ENCODE measurements at places on chromosomes 3 and 15.

DNA sequence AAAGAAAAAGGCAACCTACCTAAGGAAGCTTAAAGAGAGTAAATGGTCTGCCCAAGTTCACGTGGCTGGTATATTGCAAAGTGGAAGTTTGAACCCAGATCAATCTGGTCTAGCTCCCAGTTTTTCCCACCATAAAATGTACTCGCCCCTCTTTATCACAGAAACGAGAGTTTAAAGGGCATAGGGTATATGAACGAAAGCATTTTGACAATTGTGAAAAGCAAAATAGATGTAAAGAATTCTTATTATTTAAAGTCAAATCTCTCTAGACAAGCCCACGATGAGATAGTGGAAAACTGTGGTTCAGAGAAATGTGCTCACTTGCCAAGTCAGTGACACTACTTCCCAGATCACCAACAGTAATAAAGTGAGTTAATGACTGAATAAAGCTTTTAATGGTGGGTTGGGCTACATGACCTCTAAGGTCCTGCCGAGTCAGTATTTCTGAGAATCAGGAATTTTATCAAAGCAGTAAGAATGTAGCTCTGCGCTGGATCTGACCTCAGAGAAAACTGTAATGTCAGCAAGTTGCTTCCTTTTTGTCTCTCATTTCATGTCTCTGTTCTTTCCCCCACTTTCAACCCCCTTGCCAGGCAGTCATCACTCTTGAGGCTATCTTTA is 23.3 kb upstream of the NEO1 start:
- DNase-seq = no peak

DNA sequence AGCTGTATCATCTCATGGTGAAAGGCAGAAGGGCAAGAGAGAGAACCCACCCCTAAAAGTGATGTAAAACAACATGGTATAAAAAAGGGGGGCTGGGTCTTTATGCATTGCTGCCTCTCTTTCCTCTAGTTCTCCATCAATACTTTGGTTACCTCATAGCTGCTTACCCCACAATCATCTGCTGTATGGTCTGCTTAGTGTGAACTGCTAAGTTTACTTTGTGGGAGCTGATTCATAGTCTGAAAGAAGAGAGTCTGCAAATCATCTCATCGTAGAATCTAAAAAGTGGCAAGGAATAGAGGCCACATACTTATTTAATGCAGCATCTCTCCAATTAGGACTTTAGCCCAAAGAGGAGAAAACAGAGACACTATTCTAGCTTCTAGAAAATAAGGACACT is 546.8 kb downstream of the GBE1 start:
- DNase-seq = no peak

DNA sequence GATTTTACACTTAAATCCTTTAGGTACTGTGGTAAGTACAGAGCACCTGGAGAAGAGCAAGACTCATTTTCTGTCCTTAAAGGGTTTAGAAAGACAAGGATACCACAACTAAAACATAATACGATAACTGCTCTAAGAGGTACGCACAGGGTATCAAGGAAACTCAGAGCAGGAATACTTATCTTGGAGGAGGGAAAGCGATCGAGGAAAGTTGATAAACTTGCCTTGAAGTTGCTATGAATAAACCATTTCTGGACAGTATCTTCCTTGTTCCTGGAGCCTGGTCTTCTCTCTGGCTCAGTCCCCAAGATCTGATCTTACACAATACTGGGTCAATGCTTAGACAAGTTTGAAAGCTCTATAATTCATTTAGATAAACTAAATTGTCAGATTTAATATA is 17.6 kb upstream of the GATM start:
- no peak for DNase-seq

GRCh38 chr3:9732080-9732739 is 675 bp downstream of the BRPF1 start:
- DNase-seq = peak; percentile 43

GRCh38 chr3:14124223-14124614 is 451 bp downstream of the CHCHD4 start:
- peak; percentile 73 for DNase-seq

DNA sequence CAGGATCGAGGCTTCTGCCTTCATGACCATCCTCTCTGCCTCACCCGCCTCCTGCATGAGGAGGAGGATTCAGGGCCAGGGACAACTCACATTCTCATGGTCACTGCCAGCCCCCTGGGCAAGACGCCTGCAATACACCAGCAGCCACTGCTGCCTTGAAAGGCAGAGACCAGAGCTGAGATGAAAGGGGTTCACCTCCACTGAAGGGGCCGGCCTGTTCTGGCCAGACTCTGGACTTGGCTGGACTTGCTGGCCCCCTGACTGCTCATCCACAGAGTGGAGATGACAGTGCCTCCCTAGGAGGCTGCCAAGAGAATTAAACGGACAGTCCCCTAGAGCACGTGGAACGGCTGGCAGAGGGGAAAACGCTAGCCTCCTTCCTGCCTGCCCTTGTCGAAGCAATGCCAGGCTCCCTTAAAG is 35.2 kb downstream of the MGLL start:
- DNase-seq = no peak

DNA sequence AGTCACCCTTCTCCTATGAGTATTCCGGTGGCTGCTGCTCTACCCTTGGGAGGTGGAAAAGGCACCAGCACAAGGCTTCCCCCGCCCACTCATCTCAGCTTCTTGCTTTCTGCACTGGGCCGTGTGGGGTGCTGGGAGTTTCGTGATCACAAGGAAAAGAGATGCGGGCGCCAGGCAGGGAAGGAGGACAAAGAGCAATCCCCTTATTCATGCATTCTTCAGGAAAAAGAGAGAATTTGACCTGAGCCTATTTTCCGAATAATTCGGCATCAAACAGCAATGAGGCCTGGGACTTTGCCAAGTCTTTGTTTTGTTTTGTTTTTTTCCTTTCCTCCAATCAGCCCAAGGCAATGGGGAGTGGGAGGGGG is 102.2 kb upstream of the LPP start:
- DNase-seq = no peak

- no peak for DNase-seq
These were observed 238.7 kb upstream of the RORA start for GRCh38 chr15:61467823-61468222.

- no peak for DNase-seq
These were observed 87.1 kb upstream of the MYZAP start for GRCh38 chr15:57504599-57504940.

GRCh38 chr15:66795851-66796250 is 93.8 kb downstream of the SMAD6 start:
- no peak for DNase-seq

DNA sequence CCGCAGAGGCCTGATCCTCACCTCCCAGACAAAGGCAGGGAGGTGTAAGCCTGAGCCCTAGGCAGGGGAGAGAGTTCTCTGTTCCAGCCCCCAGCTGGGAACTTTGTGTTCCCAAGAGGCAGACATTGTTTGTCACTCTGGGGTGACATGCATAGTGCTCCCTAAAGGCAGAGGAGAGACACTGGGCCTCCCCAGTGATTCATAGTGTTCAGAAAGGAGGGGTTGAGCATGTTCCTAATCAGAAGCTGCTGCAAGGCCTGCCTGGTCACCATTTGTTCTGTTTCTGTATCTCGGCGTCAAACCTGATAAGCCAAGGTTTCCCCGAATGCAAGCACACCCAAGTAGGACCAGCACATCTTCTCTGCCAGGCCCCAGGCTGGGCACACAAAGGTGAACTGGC is 24.0 kb upstream of the SLC6A6 start:
- no peak for DNase-seq

DNA sequence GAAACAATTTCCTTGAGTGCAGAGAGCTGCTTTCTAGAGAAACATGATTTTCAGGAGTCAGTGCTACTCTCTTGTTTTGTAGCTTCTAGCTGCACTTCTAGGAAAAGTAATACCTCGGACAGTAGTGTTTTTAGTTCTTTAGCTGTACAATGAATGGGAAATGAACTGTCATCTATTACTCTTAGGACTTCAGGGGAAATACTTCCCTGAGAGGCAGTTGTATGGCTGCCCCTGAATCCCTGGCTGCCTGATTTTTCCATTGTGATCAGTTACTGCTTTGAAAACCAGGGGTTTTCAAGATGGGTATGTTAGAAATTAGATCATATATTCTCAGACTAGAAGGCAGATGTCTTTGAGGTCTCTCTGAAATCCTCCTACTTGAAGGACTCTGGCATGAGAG is 200.3 kb upstream of the SEMA6D start:
- no peak for DNase-seq

DNA sequence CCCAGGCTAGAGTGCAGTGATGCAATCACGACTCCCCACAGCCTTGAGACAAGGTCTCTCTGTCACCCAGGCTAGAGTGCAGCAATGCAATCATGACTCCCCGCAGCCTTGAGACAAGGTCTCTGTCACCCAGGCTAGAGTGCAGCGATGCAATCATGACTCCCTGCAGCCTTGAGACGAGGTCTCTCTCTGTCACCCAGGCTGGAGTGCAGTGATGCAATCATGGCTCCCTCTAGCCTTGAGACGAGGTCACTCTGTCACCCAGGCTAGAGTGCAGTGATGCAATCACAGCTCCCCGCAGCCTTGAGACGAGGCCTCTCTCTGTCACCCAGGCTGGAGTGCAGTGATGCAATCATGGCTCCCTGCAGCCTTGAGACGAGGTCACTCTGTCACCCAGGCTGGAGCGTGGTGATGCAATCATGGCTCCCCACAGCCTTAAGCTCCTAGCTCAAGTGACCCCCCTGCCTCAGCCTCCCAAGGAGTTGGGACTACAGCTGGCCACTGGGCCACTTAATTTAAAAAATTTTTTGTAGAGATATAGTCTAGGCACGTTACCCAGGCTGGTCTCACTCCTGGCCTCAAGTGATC is 26.1 kb downstream of the TFRC start:
- no peak for DNase-seq

GRCh38 chr3:159852821-159853505 is 135.7 kb upstream of the IL12A start:
- DNase-seq = no peak

GRCh38 chr3:64318001-64318400 is 92.7 kb upstream of the PRICKLE2 start:
- no peak for DNase-seq

DNA sequence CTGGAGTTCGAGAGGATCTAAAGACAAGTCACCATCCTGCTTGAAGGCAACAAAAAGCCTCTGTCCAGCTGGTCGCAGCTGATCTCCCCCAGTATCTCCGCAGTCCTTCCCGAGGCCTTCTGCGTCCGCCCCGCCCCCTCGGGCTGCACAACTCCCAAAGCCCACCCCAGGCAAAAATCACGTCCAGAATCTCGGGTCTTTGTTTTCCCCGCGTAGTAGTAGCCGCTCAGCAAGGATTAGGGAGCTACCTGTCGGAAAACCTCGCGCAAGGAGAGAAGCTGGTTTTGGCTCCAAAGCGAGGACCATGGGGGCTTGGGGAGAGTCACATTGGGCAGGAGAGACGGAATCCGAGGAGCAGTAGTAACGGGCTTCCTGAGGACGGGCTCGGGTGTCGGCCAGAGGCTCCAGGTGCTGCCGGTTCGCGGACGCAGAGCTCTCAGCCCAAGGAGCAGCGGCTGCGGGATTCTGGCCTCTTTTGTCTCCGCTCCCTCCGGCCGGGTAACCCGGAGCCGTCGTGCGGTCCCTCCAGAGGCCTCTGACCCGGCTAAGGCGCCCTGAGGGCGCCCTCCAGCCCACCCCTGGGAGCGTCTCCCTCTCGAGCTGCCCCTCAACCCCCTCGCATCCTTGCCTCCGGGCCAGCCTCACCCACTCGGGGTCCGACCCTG is 401 bp downstream of the ZSCAN29 start:
- peak; percentile 18 for DNase-seq

- DNase-seq = no peak
These were observed 166.6 kb downstream of the TPRG1 start for GRCh38 chr3:189338366-189338765.

GRCh38 chr15:83127547-83128150 is 20.2 kb downstream of the TM6SF1 start:
- DNase-seq = no peak

DNA sequence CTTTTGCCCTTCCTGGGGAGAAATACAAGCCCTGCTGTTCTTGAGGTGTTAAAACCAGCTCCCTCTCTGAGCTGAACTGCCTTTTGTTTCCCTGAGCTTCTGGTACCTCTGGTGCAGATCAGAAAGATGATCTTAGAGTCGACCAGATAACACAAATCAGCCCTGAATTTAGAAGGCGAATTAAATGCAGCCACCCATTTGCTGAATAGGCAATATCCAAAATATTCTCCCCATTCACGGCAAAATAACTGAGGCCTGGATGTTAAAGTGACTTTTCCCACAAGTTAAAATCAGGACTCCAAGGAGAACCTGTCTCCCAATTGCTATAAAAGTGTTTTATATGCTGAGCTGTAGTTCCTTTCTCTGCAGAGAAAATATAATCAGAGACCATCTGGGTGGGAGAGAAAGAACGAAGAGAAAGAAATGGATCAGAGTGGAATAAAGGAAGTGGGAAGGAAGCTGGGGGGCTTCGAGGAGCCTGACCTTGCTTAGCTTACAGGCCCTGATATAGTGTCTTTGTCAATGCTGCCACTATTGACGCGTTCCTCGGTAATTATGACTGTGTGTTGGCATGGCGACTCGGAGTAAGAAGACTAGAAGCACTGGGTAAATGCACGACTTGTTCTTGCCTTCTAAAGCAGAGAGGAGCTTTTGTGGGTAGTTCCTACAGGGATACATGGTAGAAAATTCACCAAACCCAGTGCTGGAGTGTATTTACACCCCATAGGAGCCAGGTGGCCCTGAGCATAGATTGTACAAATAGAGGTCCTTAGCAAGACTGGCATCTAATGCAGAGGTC is 47.5 kb upstream of the POLG start:
- no peak for DNase-seq

- no peak for DNase-seq
These were observed 91.5 kb upstream of the MEF2A start for GRCh38 chr15:99473981-99474906.

DNA sequence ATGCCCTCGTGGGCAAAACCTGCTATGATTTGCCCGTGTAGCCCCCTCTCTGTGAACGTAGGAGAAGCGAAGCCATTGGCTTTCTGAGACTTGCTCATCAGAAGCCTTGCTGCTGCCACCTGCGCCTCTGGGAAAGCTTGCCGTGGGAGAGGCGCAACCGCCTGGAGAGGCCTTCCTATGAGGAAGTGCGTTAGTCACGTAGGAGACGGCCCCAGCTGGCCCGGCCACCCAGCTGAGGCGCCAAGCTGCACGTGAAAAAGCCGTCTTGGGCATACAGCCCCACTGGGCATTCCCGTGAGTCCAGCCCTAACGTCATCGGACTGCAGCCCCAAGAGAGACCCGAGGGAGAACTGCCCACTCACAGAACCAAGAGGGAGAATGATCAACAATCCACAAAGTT is 49.1 kb upstream of the TJP1 start:
- no peak for DNase-seq

- no peak for DNase-seq
These were observed 41.8 kb downstream of the GOLGB1 start for GRCh38 chr3:121707531-121708273.

GRCh38 chr15:57019496-57020160 is 101.2 kb downstream of the TCF12 start:
- no peak for DNase-seq
